ENCODE measurements at places on chromosomes 3 and 15. TPM values are rescaled to one million over a fixed set of nuclear protein-coding genes. Genes with fewer than 3 reads are reported as not detected.

DNA sequence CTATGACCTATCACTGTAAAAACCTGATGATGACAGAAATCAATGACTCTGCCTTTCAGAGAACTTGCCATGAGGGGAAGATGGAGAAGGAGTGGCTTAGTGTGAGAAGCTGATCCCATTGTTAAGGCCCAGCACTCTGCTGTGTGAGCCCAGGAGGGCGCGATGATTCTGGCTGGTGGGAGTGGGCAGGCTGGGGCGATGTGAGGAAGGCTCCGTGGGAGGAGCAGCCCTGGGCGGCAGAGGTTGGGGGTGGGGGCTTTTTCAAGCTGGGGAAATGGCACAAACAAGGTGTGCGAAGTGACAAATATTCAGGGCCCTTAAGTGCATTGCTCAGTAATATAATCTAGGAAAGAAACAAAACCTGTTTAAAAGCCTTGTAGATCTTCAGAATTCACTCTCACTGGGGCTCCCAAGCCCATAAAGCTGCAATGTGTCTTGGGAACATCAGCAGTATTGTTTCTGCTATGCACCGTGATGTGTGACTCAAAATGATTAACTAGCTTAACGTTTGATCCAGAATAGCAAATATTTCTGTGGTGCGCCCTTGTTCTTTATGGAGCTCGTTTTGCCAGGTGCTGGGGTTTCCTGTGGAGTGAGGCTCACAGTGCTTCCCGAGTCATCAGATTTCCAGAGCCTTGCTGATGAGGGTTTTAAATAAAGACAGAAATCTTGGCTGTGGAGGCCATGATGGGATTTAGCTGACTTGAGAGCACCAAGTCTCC lies 141.0 kb downstream of the CHDH start:
- DNase-seq, result no peak

- DNase-seq, result no peak
These were observed 101.4 kb upstream of the TLE3 start for GRCh38 chr15:70199124-70199482.

- DNase-seq, result peak; percentile 36
These were observed 324.6 kb downstream of the EPHA6 start for GRCh38 chr3:97138914-97139541.

GRCh38 chr3:180705619-180706018 lies 26.3 kb upstream of the CCDC39 start:
- DNase-seq, result no peak

GRCh38 chr3:51642462-51642861 lies 28.6 kb upstream of the TEX264 start:
- DNase-seq, result no peak

GRCh38 chr3:49165771-49166751 lies at the start of gene CCDC71:
CCDC71 (minus strand) TSS chr3:49166331; CDS start chr3:49164208, 2,123 bp downstream.
- peak; percentile 27 for DNase-seq

DNA sequence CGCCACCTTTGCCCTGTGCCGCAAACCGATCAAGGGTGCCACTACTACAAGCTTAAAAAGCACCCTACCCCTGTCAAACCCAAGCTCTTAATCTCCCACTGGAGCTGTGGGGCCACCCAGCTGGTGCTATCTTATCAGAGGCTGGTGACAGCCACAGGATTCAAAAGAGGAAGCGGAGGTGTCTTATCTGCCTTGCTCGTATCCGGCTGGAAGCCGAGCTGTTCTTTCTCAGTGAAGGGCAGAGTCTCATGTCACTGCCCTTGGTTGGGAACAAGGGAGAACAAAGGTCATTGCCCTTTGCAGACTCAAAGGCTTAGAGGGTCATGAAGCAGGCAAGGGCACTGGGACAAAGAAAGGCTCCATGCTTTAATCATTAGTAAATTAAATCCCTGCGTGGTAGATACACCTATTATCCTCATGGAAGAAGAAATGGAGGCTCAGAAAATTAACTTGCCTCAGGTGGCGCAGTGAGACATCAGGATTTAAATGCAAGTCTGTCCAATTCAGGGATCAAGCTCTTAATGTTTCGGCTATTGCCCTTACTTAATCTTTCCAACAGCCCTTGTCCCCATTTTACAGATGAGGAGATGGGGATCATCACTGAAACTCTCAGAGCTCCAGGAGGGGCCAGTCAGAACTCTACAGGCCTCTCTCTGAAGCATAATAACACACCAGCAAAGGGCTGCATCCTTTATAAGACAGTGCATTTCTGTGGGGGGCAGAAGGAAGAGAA lies 360.0 kb upstream of the PROK2 start:
- no peak for DNase-seq

- DNase-seq, result no peak
These were observed 16.0 kb upstream of the SQOR start for GRCh38 chr15:45618813-45619212.

DNA sequence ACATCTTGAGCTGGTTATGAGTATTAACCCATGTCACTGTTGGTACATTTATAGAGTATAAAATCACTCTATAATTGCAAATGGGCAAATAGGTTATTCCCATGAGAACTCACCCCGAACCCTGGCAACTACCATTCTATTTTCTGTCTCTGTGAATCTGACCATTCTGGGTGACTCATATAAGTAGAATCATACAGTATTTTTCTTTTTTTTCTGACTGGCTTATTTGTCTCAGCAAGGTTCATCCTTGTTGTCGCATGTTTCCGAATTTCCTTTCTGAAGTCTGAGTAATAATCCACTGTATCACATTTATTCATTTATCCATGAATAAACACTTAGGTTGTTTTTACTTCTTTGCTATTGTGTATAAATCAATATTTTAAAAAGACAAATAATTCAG lies 59.9 kb upstream of the CHRM5 start:
- DNase-seq, result peak; percentile 66

DNA sequence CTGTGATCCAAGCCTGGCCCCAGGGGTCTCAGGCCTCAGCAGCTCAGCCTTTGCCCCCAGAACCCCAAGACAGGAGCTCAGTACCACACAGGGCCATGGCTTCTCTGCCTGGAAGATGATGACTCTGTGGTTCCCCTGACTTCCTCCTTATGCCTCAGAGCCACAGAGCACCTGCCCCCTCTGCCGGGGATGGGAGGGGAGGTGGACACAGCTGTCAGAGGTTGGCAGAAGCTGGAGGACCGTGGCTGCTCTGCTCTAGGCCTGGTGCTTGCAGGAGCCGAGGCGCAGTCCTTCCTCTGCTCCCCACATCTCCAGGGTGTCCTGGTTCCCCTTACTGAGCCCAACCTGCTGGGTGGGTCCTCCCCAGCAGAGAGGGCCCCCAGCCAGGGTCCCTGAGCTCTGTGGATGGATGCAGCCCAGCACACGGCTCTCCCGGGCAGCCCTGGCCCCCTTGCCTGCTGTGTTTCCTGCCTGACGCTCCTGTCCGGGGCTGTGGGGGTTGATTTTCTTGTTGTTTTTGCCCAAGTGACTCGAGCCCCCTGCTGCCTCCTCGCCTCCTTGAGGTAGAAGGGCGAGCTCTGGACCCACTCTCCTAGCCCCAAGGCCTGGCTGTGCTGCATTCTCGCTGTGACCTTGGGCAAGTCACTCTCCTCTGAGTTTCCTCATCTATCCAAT lies 36.6 kb downstream of the PSTPIP1 start:
- no peak for DNase-seq

- peak; percentile 21 for DNase-seq
These were observed 216.4 kb downstream of the TLE3 start for GRCh38 chr15:69881302-69881670.

DNA sequence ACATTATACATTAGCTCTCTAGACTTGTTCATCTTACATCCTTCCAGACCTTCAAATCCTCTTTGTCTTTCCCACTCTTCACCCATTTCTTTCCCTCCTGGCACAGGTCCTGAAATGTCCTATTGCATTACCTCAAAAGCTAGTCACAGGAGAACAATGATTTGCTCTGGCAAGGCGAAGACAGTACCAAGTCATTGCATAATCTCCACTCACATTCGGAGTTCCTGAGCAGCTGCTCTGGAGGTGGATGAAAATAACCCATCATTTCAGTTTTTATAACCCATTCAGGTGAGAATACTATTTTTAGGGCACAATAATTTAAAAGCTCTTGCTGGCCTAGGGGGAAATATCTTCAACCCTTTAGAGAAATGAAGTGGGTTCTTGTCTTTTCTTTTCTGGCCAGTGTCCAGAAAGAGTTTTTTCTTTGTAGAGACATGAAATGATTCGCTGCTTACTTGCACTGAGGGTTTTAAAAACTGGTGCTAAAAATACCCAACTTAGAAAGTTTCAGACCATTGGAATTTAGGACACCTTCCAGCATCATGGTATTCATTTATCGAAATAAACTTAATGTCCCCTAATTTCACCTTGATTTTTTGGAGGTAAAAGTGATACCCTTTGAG lies 23.4 kb upstream of the DYNC1LI1 start:
- peak; percentile 78 for DNase-seq

- DNase-seq, result peak; percentile 65
These were observed 748.7 kb upstream of the CFAP20DC start for GRCh38 chr3:59798372-59799086.

GRCh38 chr3:82376883-82377282 lies 615.4 kb upstream of the GBE1 start:
- DNase-seq, result no peak

DNA sequence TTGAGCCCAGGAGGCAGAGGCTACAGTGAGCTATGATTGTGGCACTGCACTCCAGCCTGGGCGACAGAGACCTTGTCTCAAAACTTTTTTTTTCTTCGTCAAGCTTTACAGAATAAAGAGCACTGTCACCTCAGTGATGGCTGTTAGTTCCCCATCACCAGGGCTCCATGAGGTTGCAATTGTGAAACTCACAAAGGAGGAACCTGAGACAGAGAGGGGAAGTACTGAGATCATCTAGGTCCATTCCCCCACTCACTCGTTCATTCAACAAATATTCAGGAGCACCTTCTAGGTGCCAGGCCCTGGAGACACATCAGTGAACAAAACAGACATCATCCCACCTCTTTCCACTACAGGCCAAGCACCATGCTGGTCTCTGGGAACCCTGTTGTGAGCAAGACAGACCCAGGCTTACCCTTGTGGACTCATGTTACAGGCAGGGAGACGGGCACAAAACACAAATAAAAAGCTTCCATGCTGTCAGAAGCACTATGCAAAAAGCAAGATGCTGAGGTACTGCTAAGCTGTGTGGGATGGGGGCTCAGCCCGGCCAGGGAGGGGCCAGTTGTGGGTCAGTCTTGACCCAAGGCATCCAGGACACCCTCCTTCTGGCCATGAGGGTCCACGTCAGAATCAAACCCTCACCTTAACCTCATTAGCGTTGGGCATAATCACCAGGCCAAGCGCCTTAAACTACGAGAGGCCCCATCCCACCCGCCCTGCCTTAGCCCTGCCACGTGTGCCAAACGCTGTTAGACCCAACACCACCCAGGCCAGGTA lies 2.1 kb upstream of the RHO start:
- DNase-seq, result no peak

DNA sequence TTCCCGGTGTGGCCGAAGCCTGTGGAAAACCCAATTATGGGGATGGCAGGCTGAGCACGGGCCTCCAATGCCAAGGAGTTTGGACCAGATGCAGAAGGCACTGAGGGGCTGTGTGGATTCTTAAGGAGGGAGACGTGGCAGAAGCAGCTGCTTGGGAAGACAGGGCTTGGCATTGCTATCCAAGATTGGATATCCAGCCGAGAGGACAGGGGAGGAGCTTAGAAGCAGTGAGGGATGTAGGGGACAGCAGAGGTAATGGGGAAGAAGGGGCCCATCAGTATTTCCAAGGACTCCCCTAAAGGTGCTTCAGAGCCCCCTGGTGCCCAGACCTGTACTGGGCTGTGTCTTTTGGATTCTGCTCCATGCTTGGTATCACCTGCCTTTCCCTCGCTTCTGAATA lies 112.8 kb upstream of the TLE3 start:
- DNase-seq, result no peak

DNA sequence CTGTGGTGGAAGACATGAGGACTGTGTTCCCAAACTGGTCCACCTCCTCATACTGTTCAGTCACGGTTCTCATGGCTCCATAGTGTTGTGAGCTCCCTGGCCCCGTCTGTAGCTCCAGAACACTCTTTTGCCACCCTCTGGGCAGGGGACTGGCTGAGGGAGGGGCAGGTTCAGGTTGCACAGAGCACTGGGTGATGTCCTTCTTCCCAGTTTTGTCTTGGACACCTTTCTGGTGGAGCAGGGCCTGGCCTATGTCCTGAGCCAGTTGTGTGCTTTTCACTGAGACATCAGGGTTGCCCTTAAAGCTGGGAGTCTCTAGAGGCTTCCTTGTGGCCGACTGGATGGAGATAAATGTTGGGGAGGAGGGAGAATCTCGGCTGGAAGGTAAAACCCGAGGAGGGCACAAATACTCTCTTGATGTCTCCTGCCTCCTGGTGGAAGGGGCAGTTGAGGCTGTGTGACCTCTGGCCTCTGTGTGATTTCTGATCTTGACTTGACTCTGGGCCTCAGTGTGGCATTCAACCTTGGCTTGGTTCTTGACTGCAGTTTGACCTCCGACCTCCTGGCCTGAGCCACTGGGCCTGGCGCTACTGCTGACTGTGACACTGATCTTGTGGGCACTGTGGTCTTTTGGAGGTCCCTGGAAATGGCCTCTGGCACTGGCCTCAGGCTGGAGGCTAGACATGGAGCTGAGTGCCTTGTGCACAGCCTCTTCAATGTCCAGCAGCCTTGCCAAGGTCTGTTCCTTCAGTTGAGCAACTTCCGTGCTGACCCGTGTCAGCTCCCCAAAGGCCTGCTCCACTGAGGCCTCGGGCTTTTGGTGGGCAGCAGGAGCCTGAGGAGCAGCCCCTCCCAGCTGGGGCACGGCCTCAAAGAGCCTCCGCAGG lies 8.1 kb downstream of the XIRP1 start:
- DNase-seq, result no peak

DNA sequence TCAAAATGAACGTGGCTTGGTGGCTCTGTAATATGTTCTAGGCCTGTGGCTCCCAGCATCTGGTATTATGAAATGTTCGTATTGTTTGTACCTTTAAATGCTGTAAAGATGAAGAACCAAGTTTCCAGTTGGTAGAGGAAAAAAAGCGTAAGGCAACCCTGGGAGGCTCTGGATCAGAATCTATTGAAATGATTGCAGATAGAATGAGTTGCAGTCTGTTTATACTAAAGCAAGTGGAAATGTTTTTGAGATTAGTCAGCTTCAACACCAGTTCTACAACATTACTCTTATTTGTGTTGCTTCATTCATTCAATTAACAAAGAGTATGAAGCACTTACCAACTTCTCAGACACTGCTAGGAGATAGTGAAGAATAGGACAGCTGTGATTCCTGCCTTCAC lies 5.3 kb downstream of the ARL6IP5 start:
- DNase-seq, result peak; percentile 95

DNA sequence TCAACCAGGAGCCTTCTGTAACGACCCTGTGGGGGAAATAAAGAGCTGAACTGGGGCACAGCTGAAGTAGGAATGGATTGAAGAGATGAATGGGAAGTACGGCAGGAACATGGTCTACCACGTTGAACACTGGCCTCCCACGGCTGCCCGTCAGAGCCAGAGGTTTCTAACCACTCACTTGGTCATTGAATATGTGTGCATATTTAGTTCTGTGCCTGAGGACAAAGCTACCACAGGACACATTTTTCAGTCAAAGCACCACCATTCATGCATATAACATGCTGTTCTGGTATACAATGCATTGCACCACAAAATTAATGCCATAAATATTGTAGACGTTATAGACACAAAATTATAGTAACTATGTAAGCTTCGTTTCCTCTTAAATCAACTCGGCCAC lies 75.5 kb downstream of the MB21D2 start:
- no peak for DNase-seq

Gene TRAT1
- not detected for total RNA-seq

Gene SI
- not detected for total RNA-seq

Gene GOLGA8Q
- 2.2 TPM for total RNA-seq

Gene CCRL2
- 0.26 TPM for total RNA-seq

Gene NUSAP1
- 3.7 TPM for total RNA-seq

Gene OR5K2
- not detected for total RNA-seq

Gene GDPGP1
- total RNA-seq, result 2.0 TPM

All from bronchial epithelial cell (primary cell).